WTC11 (cell line): ENCODE measurements at places on chromosomes 6 and 20. TPM values are rescaled to one million over a fixed set of nuclear protein-coding genes. Genes with fewer than 3 reads are reported as not detected.

DNA sequence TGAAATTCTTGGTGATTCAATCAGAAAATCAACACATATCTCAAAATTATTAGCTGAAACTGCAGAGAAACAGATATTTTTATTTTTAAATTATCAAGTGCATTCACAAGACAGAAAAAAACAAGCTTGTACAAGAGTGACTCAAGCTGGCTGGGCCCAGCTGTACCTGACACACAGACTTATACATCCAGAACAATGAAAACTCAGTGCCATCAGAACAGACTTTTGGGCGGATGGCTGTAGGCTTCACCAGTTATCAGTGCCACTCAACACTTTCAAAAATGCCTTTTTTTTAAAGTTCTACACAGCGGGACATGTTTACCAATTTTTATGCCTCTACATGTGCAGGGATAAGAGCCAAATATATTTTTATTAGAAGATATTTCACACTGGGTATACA, 102.8 kb downstream of the MYB start:
- no peak overlapping the region for H3K27ac ChIP-seq
- H3K36me3 ChIP-seq, result no peaks in the 10 kb centered on the region
- no peak for DNase-seq

GRCh38 chr6:13624871-13625288, 9.7 kb downstream of the NOL7 start:
- peaks cover 37% of the 10 kb centered on the region for H3K36me3 ChIP-seq
- H3K4me3 ChIP-seq, result no peak overlapping the region
- H3K4me1 ChIP-seq, result peaks cover 5% of the 10 kb centered on the region
- no peaks in the 10 kb centered on the region for H3K27me3 ChIP-seq
- DNase-seq, result peak; percentile 19

- H3K27ac ChIP-seq, result no peak overlapping the region
- no peaks in the 10 kb centered on the region for H3K36me3 ChIP-seq
- no peaks in the 10 kb centered on the region for H3K27me3 ChIP-seq
- H3K4me3 ChIP-seq, result no peak overlapping the region
These were observed 224.9 kb upstream of the DTNBP1 start for GRCh38 chr6:15887491-15888461.

DNA sequence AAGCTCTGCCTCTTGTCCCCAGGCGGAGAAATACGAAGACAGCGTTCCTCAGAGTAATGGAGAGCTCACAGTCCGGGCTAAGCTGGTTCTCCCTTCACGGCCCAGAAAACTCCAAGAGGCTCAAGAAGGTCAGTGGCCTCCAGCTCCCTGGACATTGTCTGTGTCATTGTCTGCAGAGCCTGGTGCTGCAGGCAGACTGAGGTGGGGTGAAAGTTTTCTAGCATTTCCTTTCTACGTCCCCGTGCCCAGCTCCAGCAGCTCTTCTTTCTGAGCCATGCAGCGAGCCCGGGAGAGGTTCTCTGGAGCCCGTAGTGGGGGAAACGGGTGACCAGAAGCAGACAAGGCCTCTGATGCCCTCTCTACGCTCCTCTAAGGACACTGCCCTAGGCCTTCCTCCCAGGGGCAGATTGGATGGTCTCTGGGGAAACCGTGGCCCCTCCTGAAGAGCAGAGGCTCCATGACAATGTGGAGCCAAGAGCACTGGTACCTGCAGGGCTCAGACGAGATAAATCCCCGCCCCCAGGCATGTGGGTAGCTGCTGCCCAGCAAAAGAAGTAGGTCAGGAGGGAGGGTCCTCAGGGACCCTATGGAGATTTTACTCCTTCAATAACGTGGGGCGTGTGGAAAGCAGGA, 58.4 kb downstream of the EZR start:
- peaks cover 39% of the 10 kb centered on the region for H3K4me1 ChIP-seq
- H3K4me3 ChIP-seq, result no peak overlapping the region
- no peak for DNase-seq

GRCh38 chr6:149859938-149860337, 4.2 kb downstream of the LRP11 start:
- no peak for DNase-seq
- H3K4me3 ChIP-seq, result no peak overlapping the region
- peaks cover 57% of the 10 kb centered on the region for H3K4me1 ChIP-seq

DNA sequence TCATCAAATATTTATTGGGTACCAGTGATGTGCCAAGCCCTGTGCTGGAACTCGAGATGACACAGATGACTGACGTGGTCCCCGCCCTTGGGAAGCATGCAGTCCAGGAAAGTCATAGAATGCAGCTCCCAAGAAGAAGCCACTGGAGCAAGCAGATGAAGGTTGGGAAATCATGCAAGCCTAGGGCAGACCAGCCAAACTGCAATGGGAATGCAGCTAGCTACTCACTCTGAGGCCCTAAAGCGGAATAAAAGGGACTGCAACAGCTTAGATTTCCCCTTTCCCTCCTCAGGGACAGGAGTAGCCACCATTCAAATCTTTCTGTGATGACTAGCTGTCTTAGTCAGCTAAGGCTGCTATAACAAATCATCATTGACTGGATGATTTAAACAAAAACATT, 152.2 kb downstream of the MAFB start:
- DNase-seq, result no peak
- 0 out of 2 replicates have a peak, but pooled peaks cover 2% of the 10 kb centered on the region for H3K27me3 ChIP-seq
- no peak overlapping the region for H3K27ac ChIP-seq

DNA sequence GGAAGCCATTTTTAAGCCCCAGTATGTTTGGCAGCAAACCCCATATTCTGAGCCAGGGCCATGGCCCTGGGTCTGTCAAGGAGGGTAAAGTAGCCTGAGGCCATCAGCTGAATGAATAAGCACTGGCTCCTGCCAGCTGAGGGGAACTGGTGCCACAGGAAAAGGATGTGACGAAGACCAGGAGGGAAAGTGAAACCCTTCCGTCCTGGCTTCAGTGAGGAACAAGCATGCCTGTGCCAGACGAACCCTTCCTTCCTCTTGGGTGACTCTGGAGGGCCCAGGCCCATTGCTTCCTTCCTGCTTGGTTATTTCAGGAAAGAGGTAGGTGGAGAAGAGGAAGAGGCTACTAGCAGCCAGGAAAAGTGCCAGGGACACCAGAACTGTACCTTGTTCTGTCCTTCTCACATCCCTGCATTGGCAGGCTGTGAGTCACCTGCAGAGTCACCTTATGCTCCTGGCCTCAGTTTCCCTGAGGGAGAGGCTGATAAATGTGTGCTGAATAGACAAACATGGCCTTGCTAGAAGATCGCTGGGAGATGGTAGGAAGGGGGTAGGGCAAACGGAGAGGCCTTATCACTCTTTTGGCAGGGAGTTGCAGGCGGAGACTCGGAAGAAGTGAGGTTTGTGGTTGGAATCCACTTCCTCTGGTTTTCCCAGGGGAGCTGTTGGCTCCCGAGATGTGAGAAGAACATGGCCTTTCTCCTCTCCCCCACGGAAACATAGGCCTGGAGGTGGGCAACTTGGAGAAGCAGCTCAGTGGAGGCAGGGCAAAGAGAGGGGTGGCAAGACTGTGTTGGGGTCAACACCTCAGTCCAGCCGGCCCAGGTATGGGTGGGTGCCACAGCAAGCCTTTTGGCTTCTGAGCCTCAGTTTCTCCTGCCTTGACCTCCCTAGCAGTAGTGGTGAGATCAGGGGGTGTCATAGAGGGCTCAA, 37.4 kb downstream of the COX4I2 start:
- H3K27me3 ChIP-seq, result no peaks in the 10 kb centered on the region
- peaks cover 37% of the 10 kb centered on the region for H3K4me1 ChIP-seq
- peaks cover 9% of the 10 kb centered on the region; the same call in 1 of the 2 replicates for H3K36me3 ChIP-seq
- peak overlapping the region; percentile 80 for H3K27ac ChIP-seq

DNA sequence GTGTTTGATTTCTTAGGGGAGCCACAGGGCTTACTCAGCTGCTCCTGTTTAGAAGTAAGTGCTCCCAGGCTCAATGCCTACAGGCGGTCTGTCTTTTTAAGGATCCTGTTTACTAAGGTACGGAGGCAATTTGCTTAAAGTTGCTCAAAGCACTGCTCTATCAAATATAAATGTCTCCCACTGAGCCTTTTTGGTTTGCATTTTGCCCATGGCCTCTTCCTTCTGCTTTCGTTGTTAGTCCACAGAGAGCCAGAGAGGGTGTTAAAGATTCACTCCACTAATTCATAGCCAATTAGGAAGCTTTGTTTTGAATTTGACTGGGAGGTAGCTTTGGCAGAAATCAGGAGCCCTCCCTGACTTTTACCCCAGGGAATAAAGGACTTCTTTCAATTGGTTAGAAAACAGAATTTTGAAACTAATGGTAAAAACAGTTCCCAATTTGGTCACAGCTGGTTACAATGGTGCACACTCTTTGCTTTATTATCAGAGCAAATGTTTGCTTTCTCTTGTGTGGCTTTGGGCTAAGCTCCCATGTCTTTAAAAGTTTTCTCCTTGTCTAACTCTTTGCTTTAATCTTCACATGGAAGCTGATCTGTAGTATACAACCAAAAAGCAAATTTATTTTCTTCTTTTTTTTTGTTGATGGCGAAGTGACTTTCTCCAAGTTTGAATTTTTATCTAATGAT, 126.2 kb downstream of the IMPG1 start:
- DNase-seq, result no peak
- H3K4me3 ChIP-seq, result no peak overlapping the region
- peaks cover 26% of the 10 kb centered on the region for H3K4me1 ChIP-seq
- peaks cover 75% of the 10 kb centered on the region for H3K27me3 ChIP-seq
- H3K27ac ChIP-seq, result no peak overlapping the region

DNA sequence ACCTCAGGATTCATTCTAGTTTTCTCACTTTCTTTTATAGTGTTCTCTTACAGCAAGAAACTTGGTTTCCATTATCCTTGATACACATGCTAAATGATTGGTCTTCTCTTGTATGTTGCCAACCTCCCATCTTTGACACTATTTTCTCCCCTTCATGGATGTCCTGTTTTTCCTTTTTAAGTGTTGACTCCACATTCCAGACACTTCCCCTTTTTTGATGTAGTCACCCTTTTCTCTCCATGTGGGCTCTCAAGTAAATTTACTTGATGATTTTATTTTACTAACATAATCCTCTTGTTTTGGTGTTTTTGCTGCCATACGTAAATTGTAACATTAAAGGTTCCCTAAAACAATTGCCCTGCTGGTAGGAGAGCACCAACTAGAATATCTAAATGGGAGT, 148.1 kb downstream of the ZFAND3 start:
- H3K4me1 ChIP-seq, result peaks cover 7% of the 10 kb centered on the region
- peaks cover 16% of the 10 kb centered on the region for H3K36me3 ChIP-seq
- H3K4me3 ChIP-seq, result no peak overlapping the region
- H3K27me3 ChIP-seq, result no peaks in the 10 kb centered on the region
- DNase-seq, result no peak
- no peak overlapping the region for H3K27ac ChIP-seq

- H3K27ac ChIP-seq, result peak overlapping the region; percentile 32; the same call in 1 of the 2 replicates
- peaks cover 45% of the 10 kb centered on the region for H3K36me3 ChIP-seq
These were observed 30.1 kb downstream of the PREP start for GRCh38 chr6:105372849-105373182.

DNA sequence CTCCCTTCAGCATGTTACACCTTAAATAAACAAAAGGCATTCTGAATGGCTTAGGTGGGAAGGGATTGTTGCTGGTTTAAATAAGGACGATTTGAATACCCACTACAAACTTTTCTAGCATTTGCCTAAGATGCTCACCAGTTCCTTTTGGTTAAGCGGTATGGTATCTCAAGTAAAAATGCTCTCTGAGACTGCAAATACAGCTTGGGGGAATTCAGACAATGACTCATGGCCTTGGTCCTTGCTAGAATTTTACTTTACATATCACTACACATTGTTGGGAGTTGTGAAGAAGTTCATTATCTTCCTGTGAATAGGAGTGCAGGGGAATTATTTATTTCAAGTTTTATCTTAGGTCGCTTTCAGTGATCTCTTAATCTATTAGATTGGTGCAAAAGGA, 670.7 kb downstream of the UTRN start:
- H3K36me3 ChIP-seq, result peaks cover 4% of the 10 kb centered on the region
- no peak for DNase-seq
- H3K4me1 ChIP-seq, result peaks cover 43% of the 10 kb centered on the region
- peaks cover 1% of the 10 kb centered on the region; the same call in 1 of the 2 replicates for H3K27me3 ChIP-seq

DNA sequence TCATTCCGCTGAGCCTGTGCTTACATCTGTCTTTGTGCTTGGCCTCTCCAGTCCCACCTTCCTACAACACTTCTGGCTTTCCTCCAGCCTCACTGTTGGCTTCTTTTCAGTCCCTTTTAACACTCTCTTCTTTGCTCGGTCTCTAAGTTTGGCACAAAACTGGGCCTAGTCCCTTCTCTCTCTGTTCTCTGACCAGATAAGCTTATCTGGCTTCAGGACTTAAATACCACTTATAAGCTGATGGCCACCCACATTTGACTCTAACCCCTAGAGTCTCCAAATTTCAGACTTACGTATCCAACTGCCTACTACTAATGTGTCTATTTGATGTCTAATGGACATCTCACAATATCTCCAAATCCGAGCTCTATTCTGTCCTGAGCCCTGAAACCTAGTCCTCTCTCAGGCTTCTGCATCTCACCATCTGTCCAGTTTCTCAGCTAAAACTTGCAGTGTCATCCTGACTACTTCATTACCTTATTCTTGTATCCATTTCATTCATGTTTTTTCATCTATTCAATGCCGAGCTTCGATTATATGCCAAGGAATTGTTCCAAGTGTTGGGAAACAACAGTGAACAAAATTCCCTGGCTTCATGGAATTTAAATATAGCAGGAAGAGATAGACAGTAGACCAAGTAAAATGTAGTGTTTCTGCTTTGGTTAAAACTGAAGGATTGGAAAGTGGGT, 40.1 kb downstream of the TBPL1 start:
- H3K36me3 ChIP-seq, result peaks cover 4% of the 10 kb centered on the region
- peaks cover 20% of the 10 kb centered on the region for H3K4me1 ChIP-seq
- no peak overlapping the region for H3K27ac ChIP-seq

- peak overlapping the region; percentile 73 for H3K4me3 ChIP-seq
- peaks cover 98% of the 10 kb centered on the region for H3K27me3 ChIP-seq
- peaks cover 60% of the 10 kb centered on the region for H3K4me1 ChIP-seq
- H3K27ac ChIP-seq, result no peak overlapping the region
These were observed 31.8 kb downstream of the TFAP2B start for GRCh38 chr6:50850223-50851048.

- H3K27me3 ChIP-seq, result peaks cover 2% of the 10 kb centered on the region; the same call in 1 of the 2 replicates
- DNase-seq, result no peak
- H3K27ac ChIP-seq, result no peak overlapping the region
- H3K4me3 ChIP-seq, result no peak overlapping the region
- no peaks in the 10 kb centered on the region for H3K4me1 ChIP-seq
- 0 out of 2 replicates have a peak, but pooled peaks cover under 1% of the 10 kb centered on the region for H3K36me3 ChIP-seq
These were observed 17.4 kb upstream of the CD83 start for GRCh38 chr6:14100138-14100537.

Gene DLK2
- 0.18 to 0.81 TPM (median 0.37 TPM) in 3 replicates for total RNA-seq

Gene COX4I2
- total RNA-seq, result 0.44 TPM in 1 of 3 replicates, not detected in the others

Gene CPXM1
- total RNA-seq, result 51.2 to 57.1 TPM (median 54.6 TPM) in 3 replicates

Gene OTOR
- total RNA-seq, result not detected in 3 replicates

Gene SLC22A2
- 0.44 to 0.96 TPM (median 0.78 TPM) in 3 replicates for total RNA-seq

Gene EYA2
- total RNA-seq, result 0.64 to 1.5 TPM (median 0.76 TPM) in 3 replicates

Gene MEP1A
- total RNA-seq, result 0.09 TPM in 1 of 3 replicates, not detected in the others

Gene GGTLC1
- total RNA-seq, result not detected in 3 replicates

Gene FAM162B
- total RNA-seq, result 1.6 to 3.0 TPM (median 1.6 TPM) in 3 replicates
